ENCODE measurements at places on chromosomes 3 and 15.

- no peak overlapping the region for H3K4me3 ChIP-seq
- no peaks in the 10 kb centered on the region for H3K4me1 ChIP-seq
- H3K27ac ChIP-seq: no peak overlapping the region
- DNase-seq: no peak
- peaks cover 17% of the 10 kb centered on the region for H3K27me3 ChIP-seq
Measured at GRCh38 chr15:68032672-68033071, 21.4 kb upstream of the PIAS1 start.

- no peak overlapping the region for H3K4me3 ChIP-seq
Measured at GRCh38 chr15:89754361-89755154, 3.5 kb upstream of the MESP1 start.

GRCh38 chr3:14548321-14548729, 8.2 kb upstream of the GRIP2 start:
- DNase-seq: peak; percentile 64
- peaks cover 10% of the 10 kb centered on the region for H3K27me3 ChIP-seq

GRCh38 chr3:127135241-127136023, 57.5 kb upstream of the PRR23E start:
- peaks cover 4% of the 10 kb centered on the region for H3K4me1 ChIP-seq
- DNase-seq: peak; percentile 31
- no peaks in the 10 kb centered on the region for H3K36me3 ChIP-seq
- peaks cover 33% of the 10 kb centered on the region for H3K27me3 ChIP-seq

GRCh38 chr15:92921215-92922131, 21.3 kb downstream of the CHD2 start:
- peaks cover 75% of the 10 kb centered on the region for H3K4me1 ChIP-seq
- no peak for DNase-seq
- H3K27me3 ChIP-seq: no peaks in the 10 kb centered on the region
- peak overlapping the region; percentile 86 for H3K27ac ChIP-seq

DNA sequence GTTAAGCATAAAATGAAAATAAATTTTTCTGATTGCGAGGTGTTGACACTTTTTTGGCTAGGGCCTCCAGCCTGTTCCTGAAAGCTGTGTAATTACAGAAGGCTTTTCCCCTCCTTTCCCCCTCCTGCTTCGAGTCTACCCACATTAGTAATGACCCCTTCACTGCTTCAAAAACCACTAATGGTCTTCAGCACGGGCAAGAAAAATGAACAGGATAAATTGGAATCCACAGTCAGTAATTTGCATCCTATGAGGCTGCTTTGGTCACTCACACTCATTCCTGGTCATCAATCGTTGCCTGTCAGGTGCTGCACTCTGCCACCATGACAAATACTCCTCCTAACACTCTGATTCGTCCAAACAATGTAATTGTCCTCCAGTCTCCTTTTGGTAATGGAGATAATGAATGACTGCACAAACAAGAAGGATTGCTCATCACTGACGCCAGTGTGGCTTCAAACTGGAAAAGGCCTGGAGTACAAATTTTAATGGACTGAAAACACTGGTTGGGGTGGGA, 148.6 kb downstream of the MEIS2 start:
- H3K27ac ChIP-seq: no peak overlapping the region
- H3K4me3 ChIP-seq: no peak overlapping the region
- peaks cover 3% of the 10 kb centered on the region for H3K27me3 ChIP-seq

- H3K4me3 ChIP-seq: no peak overlapping the region
- DNase-seq: no peak
- H3K27me3 ChIP-seq: peaks cover 19% of the 10 kb centered on the region
- no peak overlapping the region for H3K27ac ChIP-seq
- no peaks in the 10 kb centered on the region for H3K4me1 ChIP-seq
- H3K36me3 ChIP-seq: no peaks in the 10 kb centered on the region
Measured at GRCh38 chr3:171700653-171701052, 109.6 kb downstream of the PLD1 start.

DNA sequence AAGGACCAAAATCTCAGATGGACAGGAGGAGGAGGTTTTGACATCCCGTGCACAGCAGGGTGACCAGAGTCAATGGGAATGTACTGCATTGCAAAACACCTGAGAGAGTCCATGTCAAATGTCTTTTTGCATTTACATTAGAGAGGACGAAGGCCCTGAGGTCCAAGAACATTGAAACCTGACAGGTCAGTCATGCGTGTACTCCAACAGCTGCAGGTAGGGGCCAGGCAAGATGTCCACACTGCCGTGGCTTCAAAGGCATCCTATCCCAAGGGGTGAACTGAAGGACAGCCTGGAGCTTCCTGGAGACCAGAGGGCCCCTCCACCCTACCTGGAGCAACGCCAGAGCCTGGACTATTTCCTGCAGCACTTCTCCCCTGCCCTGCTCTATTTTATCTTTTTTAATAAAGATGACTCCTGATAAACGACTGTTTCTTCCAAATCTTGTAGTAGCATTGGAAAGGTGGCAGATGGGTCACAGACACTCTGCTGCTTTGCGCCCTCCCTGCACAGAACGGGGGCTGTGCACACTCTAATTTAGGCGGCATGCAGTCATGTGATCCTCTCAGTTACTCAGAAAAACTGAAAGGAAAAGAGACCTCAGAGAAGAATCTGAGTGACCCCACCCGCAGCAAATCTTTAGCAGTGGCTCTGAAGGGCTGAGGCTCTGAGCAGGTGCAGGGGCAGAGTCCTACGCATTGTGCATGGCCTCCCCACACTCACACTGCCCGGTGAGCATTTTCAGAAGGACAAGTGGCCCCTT, 68.2 kb downstream of the HMCES start:
- no peak for DNase-seq
- peaks cover 21% of the 10 kb centered on the region for H3K27me3 ChIP-seq
- no peak overlapping the region for H3K4me3 ChIP-seq

GRCh38 chr3:49327485-49327884, 12.4 kb downstream of the USP4 start:
- peaks cover 39% of the 10 kb centered on the region for H3K36me3 ChIP-seq
- no peak overlapping the region for H3K4me3 ChIP-seq
- no peaks in the 10 kb centered on the region for H3K27me3 ChIP-seq
- H3K27ac ChIP-seq: no peak overlapping the region

DNA sequence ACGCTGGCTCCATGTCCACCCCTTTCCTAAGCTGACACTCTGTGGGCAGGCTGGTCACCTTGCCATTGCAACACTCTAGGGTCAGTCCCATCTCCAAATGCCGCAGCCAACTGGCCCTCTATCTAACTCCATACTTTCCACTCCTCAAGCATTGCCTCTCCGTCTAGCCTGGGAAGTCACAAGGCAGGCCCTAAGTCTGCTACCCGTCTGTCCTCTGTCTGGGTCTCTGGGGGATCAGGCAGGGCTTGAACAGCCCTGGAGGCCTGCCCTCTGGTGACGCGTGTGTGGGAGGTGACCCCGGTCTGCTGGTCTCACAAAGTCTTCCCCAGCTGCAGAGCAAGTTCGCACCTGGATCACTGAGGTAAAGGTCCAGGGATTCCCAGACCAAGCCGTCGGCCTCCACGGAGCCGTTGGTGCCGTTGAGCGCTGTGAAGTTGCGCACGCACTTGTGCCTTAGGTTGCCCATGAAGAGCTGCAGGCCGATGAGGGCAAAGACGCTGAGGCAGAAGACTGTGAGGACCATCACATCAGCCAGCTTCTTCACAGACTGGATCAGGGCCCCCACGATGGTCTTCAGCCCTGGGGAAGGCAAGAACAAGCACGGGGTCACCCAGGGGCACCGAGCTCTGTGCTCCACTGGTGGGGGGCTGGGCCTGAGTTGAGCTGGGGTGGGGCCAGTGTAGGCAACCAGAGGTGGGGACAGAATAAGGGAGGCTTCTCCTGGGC, 39.9 kb downstream of the SCN5A start:
- H3K27ac ChIP-seq: no peak overlapping the region
- H3K36me3 ChIP-seq: no peaks in the 10 kb centered on the region
- H3K4me3 ChIP-seq: no peak overlapping the region
- H3K27me3 ChIP-seq: no peaks in the 10 kb centered on the region
- H3K4me1 ChIP-seq: no peaks in the 10 kb centered on the region
- DNase-seq: no peak

DNA sequence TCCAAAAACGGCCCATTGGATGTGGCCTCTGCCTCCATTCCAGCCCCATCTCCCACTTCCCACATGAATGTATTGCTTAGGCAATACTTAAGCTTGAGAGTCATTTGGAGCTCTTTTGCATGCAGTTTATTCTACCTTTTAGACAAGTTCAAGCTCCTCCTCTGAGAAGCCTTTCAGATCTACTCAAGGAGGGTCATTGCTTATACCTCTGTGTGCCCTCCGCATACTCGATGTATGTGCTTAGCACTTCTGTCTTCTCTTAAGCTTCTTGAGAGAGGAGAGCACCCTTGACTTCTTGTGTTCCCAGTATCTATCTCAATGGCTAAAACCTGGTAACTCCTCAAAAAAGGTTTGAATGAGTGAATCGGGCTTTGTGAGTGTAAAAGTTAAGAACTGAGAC, 6.6 kb upstream of the UBE3A start:
- H3K27me3 ChIP-seq: peaks cover 6% of the 10 kb centered on the region
- peaks cover 4% of the 10 kb centered on the region for H3K36me3 ChIP-seq
- DNase-seq: no peak
- H3K4me3 ChIP-seq: no peak overlapping the region
- H3K4me1 ChIP-seq: no peaks in the 10 kb centered on the region

DNA sequence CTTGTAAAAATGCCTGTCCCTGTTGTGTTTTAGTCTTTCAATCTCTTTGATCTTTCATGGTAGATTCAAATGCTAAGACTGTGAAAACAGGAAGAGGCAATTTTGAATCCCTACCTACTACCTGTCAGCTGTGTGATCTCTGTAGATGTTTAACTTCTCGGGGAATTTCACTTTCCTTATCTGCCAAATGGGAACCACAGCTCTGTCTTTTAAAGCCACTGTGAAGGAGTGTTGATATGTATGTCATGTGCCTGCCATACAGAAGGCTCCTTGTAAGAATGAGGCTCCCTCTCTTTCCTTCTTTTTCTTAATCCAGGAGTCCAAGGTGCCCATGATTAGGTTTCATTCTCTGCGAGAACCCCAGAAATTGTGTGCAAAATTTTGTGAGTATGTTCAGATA, 139.6 kb upstream of the ADAMTS9 start:
- H3K4me1 ChIP-seq: no peaks in the 10 kb centered on the region
- no peak for DNase-seq
- no peak overlapping the region for H3K4me3 ChIP-seq
- no peak overlapping the region for H3K27ac ChIP-seq

DNA sequence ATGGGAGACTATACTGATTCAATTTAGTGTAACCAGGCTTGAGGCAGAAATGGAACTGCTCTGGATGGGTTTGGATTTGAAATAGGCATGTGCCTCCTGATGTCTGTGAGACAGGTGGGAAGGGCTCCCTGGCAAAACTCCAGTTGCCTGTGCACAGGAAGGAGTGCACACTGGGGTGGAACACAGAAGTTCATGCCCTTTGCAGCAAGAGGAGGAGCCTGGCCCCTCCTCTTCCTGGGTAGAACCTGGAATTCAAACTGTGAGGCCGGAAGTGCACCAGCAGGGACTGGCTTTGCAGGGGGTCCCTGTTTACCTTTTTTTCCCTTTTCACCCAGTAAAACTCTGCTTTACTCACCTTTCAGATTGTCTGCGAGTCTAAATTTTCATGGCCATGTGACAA, 99.9 kb downstream of the GMPS start:
- H3K4me1 ChIP-seq: no peaks in the 10 kb centered on the region
- no peak overlapping the region for H3K27ac ChIP-seq
- no peak overlapping the region for H3K4me3 ChIP-seq

GRCh38 chr3:114496874-114497273, 203.0 kb downstream of the TIGIT start:
- DNase-seq: no peak
- H3K4me3 ChIP-seq: no peak overlapping the region
- no peak overlapping the region for H3K27ac ChIP-seq
- H3K27me3 ChIP-seq: no peaks in the 10 kb centered on the region

DNA sequence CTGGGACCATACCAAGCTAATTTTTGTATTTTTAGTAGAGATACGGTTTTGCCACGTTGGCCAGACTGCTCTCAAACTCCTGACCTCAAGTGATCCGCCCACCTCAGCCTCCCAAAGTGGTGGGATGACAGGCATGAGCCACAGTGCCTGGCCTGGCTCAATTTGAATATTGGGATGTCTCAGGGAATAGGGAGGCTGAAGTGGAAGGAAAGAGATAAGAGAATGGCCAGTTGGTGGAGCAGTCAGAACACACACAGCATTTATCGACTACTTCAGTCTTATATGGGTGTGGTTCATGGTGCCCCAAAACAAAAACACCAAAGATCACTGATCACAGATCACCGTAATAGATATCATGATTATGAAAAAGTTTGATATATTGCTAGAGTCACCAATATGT, 144.4 kb downstream of the GMNC start:
- no peaks in the 10 kb centered on the region for H3K4me1 ChIP-seq
- H3K36me3 ChIP-seq: no peaks in the 10 kb centered on the region
- H3K27me3 ChIP-seq: peaks cover 2% of the 10 kb centered on the region
- no peak for DNase-seq

GRCh38 chr3:52939600-52939999, 42.3 kb upstream of the STIMATE start:
- peaks cover 6% of the 10 kb centered on the region for H3K36me3 ChIP-seq
- H3K4me3 ChIP-seq: no peak overlapping the region

- peaks cover 34% of the 10 kb centered on the region for H3K4me1 ChIP-seq
- DNase-seq: no peak
- H3K27ac ChIP-seq: no peak overlapping the region
Measured at GRCh38 chr3:172126741-172127140, 87.4 kb downstream of the FNDC3B start.

DNA sequence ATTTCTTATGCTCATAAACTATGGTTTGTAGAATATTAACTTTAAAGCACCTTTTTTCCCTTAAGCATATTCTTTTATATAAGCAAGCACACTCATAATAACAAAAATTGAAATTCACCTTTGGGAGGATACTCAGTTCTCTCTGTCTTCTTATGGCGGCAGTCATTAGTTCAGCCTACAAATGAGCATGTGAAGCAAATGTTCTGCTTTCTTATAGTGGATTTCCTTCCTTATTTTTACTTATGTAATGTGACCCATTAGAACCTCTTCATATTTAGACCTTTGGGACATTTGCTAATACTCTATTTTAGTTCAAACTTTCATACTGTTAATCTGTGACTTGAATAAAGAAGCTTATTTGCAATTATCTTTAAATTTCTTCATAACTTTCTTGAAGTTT, at the start of gene P2RY13:
P2RY13 (minus strand) TSS at position 187 of the 400 bp plus-strand sequence; CDS start at position 166, 21 bp downstream.
- no peaks in the 10 kb centered on the region for H3K36me3 ChIP-seq
- peaks cover 6% of the 10 kb centered on the region for H3K27me3 ChIP-seq
- no peak within 1 kb of the TSS for H3K27ac ChIP-seq
- DNase-seq: no peak

- no peaks in the 10 kb centered on the region for H3K27me3 ChIP-seq
- H3K4me3 ChIP-seq: no peak overlapping the region
- H3K36me3 ChIP-seq: no peaks in the 10 kb centered on the region
- no peak overlapping the region for H3K27ac ChIP-seq
- H3K4me1 ChIP-seq: no peaks in the 10 kb centered on the region
- DNase-seq: no peak
Measured at GRCh38 chr3:80870476-80871041, 890.9 kb downstream of the GBE1 start.

GRCh38 chr3:88291486-88291885, 141.7 kb downstream of the C3orf38 start:
- H3K4me1 ChIP-seq: no peaks in the 10 kb centered on the region
- no peak overlapping the region for H3K27ac ChIP-seq
- H3K36me3 ChIP-seq: no peaks in the 10 kb centered on the region
- no peak overlapping the region for H3K4me3 ChIP-seq
- H3K27me3 ChIP-seq: no peaks in the 10 kb centered on the region
